ENCODE measurements at places on chromosomes 2 and 18.

DNA sequence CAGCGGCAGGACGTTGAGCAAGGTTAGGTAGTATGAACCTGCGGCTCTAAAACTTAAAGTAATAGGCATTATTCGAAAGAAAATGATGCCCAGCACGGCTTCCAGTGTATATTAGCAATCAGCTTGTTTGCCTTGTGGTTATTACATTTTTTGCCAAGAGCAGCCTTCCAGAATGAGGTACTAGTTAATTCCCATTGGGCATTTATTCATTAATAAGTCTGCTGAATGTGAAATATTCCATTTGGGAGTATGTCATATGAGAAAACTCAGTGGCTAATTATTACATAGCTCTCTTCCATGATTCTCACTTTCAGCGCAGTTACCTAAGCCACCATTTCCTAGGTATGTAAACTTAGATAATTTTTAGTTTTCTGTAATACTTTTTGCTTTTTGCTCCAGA lies 12.9 kb downstream of the CRIM1 start:
- DNase-seq, result no peak

DNA sequence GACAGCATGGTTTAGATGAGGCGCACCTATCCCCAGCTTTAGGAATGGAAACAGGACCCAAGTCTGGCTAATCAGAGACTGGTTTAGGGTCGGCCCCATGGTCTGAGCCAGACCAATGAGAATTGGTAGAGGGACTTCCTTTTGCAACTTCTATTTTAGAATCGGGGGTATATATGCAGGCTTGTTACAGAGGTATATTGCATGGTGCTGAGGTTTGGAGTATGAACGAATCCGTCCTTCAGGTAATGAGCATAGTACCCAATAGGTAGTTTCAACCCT lies 1.5 kb upstream of the BOLA3 start:
- no peak for DNase-seq

DNA sequence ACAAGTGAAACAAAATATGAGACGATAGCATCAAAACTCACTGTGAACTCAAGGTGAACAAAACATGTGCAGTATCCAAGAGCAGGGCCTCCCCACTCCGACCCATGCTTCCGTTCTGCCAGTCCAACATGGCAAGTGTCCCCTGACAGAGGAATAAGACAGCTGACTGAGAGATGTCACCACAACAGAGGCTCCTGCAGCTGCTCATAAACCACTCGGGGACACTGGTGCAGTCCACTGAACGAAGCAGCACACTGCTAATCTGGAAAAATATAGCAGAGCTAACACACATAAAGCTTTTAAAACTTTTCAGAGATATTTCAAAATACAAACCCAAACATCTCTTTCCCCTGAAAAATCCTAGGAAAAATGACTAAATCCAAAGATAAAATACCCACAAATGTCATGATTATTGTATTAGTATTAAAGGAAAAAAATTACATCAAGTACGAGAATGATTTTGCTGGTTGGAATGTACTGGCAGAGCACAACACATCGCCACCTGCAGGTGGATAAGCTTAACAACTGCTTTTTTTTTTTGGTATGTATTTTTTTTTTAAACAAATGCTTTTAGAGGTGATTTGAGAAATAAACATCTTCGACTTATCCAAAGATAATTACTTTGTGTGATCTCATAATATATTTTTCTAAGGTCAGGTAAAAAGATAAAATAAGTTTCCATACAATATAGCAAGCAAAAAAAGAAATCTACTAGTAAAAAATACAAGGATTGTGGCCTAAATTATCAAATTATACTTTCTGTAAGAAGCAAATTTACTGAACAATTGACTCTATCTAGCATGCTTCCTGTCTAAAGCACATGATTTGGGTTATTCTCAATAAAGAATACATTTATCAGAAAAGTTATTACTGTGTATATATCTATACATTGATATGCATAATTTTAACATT lies 18.6 kb downstream of the THADA start:
- peak; percentile 11 for DNase-seq

DNA sequence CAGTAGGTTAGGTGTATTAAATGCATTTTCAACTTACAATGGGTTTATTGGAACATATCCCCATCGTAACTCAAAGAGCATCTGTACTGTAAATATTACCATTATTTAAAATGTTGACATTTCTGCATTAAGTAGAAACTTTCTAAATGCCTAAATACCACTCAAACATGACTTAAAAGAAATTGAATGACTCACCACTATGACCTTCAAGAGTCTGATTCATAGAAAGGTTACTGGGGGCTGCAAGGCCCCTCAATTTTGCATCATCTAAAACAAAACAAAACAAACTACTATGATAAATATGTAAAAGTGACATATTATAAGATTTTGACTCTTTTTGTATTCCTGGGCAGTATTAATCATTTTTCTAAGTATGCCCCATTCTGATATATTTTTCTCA lies 7.6 kb downstream of the WDR35 start:
- DNase-seq, result no peak

GRCh38 chr18:61080954-61081528 lies 252.2 kb upstream of the CDH20 start:
- DNase-seq, result no peak

GRCh38 chr18:50151926-50152325 lies 43.0 kb downstream of the MYO5B start:
- no peak for DNase-seq

- DNase-seq, result no peak
Measured at GRCh38 chr2:64017811-64018700, 1.2 kb downstream of the VPS54 start.

- DNase-seq, result no peak
Measured at GRCh38 chr18:41789001-41789400, 166.0 kb upstream of the PIK3C3 start.

- no peak for DNase-seq
Measured at GRCh38 chr2:205904873-205905272, 181.1 kb downstream of the INO80D start.

GRCh38 chr2:241868661-241869081 lies 858 bp upstream of the RTP5 start:
- DNase-seq, result no peak

DNA sequence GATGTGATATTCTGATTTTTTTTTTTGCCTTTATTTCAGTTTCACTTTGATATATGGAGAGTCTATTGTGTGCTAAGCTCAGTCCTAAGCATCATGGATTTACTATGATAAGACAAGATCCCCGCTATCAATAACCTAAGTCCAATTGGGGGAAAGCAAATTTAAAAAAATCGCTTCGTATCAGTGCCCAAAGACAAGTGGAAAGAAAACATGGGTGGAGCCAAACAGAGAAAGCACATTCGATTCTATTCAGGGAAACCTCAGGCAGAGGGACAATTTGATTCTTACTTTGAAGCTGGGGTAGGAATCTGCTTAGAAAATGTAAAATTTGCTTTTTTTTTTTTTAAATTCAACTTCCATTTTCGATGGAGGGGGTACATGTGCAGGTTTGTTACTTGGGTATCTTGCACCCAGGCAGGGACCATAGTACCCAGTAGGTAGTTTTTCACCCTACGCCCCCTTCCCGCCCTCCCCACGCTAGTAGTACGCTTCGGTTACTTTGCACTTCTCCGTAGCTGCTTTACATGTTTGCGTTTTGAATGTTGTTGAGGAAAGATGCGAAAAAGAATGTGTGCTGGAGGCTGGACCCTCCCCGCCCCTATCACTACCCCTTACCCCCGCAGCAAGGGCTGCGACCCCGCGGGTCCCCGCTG lies 12.4 kb downstream of the KIF5C start:
- DNase-seq, result no peak

DNA sequence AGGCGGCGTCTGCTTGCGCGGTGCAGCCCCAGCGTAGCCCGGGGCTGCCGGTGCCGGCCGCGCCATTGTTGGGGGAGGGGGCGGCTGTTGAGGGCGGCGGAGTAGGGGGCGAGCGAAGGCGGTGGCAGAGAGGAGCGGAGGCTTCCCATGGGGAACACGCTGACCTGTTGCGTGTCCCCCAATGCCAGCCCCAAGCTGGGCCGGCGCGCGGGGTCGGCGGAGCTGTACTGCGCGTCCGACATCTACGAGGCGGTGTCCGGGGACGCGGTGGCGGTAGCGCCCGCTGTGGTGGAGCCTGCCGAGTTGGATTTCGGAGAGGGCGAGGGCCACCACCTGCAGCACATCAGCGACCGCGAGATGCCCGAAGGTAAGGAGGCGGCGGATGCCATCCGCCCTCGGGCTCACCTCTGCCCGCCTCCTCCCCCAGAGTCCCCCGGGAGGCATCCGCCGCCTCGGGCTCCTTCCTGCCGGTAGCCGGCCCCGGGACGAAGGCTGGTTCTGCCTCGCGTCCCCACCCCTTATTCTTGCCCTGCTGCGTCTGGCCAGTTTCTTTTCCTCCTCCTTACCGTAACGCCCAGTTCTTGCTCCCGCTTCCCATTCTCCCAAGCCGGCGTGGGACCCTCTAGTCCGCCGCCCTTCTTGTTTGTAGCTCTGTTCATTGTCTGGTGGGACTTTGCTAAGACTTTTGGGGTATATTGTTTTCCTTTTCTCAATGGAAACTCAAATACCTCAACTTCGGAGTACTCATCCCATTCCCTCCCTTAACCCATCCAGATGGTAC lies 500 bp downstream of the CCNYL1 start:
- DNase-seq, result peak; percentile 42

GRCh38 chr2:201270293-201271001 lies 10.1 kb downstream of the CASP8 start:
- DNase-seq, result no peak

DNA sequence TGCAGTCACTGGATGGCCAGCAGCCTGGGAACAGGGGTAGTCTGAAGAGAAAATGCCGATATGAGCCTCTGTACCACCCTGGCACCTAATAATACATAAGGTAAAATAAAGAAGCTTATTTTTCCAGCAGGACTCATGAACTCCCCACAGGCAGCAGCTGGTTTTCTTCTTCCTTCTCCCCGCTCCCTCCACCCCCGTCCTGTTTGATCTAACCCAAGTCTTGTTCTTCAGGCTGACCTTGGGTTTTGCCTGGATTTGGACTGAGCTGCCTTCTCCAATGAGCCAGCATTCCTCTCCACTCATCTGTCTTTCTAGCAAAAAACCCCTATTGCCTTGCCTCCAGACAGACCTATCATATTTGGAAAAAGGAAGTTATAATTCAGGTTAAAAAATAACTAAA lies 111.8 kb downstream of the CELF4 start:
- DNase-seq, result no peak

DNA sequence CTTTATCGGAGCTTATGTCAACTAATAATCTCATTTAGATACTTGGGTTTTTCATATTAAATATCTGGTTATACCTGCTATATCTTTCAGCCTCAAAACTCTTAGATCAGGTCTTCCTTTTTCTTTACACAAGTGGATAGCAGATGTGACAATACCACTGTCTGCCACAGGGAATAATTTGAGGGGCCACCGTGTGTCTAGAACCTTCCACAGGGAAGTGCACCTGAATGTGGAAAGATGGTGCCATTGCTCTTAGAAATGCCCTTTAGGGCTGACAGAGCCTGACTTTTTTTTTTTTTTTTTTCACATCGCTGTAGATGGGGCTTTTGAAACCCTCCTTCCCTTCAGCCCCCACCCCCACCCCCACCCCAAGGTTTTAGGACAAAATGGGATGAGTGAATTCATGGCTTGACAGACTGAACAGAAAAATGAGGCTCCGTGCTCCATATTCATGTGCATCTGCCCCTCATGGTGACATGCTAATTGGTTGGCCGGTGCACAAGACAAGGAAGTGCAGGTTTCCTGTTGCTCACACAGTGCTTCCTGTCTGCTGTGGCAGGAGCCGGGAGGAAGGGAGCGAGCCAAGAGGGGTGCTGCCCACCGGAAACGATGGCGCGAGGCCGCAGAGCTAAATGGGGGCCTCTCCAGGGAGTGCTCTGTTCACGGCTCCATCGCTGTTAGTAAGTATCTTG lies 246.0 kb downstream of the LDLRAD4 start:
- DNase-seq, result peak; percentile 59

DNA sequence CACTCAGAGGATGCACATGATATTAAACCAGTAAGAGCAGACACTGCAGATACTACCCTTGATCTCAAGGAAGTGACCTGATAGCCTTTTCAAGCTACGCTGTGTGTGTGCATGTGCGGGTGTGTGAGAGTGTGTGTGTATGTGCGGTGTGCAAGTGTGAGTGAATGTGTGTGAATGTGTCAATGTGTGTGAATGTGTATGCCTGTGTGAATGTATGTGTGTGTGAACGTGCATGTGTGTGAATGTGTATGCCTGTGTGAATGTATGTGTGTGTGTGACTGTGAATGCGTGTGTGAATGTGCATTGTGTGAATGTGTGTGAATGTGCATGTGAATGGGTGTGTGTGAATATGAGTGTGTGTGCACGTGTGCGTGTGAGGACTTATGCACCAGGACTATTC lies 53.8 kb downstream of the KCNG2 start:
- no peak for DNase-seq

DNA sequence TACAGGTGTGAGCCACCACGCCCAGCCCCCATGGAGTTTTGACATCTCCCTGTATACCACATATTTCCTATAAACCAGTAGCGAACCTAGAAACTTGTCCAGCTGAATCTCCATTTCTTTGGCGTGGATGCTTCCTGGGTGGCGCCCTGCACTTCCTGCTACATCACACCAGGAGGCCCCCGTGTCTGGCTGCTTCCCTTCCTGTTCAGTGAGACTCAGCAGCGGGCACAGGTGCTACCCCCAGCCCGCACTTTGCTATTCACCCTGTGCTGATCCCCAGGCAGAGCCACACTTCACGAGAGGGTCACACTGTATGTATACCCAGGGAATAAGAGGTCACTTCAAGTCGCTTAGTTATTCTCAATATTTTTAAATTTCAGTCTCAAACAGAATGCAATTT lies 35.0 kb downstream of the CYP27C1 start:
- no peak for DNase-seq

DNA sequence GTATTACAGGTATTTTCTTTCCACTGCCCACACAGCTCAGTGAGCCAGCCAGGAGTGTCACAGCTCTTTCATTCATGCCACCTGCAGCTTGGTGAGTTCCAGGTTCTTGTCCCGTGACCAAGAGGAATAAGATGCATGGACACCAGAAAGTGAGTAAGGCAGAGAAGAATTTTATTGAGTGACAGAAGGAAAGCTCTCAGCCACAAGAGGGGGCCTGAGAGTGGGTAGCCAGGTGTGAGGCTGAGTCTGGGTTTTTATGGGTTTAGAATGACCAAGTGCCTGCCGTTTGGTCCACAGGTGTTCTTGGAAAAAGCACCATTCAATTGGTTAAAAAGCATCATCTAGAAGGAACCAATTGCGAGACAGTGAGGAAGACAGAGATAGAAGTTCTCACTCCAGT lies 1097.1 kb upstream of the SLC39A10 start:
- DNase-seq, result no peak

GRCh38 chr2:9364373-9364772 lies 59.0 kb downstream of the ITGB1BP1 start:
- no peak for DNase-seq

- DNase-seq, result no peak
Measured at GRCh38 chr18:36600548-36600947, 228.3 kb downstream of the TPGS2 start.

DNA sequence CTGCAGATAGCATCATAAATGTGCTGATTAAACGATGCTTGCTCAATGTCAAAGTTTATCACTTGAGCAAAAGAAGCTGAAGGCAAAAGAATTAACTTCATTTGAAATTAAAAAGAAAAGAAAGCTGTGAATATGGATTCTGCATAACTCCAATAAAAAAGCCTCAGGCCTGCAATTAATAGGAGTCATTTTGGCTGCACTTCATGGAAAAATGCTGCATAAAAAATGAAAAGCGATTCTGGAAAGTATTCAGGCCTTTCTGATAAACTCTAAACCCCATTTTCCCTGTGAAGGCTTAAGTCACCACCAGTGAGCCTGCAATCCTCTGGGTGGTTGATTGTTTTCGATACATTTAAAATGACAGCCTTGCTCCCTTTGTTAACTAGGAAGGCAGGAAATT lies 1793.4 kb downstream of the SUCLG1 start:
- no peak for DNase-seq

- peak; percentile 55 for DNase-seq
Measured at GRCh38 chr2:230974096-230974913, 21.6 kb upstream of the SPATA3 start.

GRCh38 chr18:70553936-70554260 lies 265.1 kb downstream of the SOCS6 start:
- no peak for DNase-seq

Data from activated CD4-positive, alpha-beta T cell treated with anti-CD3 and anti-CD28 coated beads, Interleukin-2, amount 50 U/mL, for 1 hour (primary cell).